ENCODE measurements at places on chromosomes 3 and 15.

DNA sequence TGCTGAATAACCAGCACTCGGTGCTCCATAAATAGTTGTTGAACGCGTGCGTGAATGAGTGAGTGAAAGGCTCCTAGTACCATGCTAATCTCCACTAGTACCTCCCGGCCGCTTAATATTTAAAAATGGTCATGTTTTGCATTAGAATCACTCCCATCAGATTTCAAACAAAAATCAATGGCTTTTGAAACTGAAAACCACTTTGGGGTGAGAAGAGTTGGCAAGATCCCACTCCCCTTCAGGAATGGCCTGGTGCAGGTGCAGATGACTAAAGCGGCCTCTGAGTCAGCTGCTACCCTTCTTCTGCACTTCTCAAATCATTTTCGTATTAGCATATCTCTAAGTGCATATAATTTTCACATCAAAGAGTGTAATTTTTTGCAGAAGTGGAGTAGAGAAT, 425.3 kb upstream of the PROK2 start:
- no peak for DNase-seq

GRCh38 chr15:43406189-43406588, 35.3 kb downstream of the TUBGCP4 start:
- DNase-seq = no peak

- DNase-seq = no peak
Measured at GRCh38 chr15:100973351-100974111, 54.4 kb downstream of the LRRK1 start.

DNA sequence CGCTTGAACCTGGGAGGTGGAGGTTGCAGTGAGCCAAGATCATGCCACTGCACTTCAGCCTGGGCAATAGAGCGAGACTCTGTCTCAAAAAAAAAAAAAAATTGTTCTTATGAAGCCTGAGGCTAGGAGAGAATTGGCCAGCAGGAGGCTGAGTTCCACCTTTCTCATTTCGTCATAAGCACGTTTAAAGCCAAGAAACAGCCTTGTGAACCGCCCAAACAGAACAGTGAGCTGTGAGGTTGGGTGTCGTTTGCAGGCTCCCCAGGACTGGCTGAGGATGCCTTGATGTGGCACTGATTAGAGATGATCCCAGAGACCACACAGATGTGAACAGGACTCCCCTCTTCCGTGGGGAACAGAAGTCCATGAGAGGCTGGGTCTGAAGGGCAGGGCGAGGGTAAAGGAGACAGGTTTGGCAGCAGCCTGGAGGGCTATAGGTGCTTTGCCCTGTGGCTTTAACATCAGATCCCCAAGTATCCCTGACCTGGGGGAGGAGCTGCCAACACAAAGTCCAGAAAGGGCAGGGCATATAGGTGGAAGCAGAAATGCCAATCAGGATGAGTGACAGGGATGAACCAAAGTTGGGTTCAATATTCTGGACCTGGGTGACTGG, 52.9 kb downstream of the CLEC3B start:
- no peak for DNase-seq
